ENCODE measurements at places on chromosomes 1 and 21.

DNA sequence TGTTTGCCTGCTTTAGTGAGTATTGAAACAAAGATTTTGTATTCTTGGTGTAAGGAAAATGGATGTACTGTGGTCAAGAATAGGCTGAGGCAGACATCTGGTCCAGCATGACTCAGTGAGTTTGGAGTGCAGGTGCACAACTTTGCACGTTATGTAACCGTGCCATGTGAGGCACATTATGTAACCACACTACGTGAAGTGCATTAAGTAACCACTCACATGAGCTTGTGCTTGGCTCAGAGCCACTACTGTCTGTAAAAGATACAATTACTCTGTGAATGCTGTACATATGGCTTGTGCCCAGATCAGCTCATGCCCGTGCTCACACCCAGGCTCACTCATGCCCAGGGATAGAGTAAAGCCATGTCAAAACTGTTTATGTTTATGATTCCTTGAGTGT, 216.8 kb downstream of the CTH start:
- no peak for DNase-seq

DNA sequence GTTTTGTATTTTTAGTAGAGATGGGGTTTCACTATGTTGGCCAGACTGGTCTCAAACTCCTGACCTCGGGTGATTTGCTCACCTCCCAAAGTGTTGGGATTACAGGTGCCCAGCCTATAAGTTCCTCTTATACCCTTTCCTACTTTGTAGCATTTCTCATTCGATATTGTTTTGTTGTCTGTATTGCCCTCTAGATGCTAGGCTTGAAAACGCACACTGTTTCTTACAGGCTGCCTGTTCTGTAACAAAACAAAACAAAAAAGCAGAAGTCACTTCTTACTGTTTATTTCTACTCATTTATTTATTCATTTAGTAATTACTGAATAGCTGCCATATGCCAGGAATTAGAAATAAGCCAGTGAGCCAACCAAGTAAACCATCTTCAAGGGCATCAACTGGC, 136.9 kb upstream of the BMP8A start:
- DNase-seq: no peak

DNA sequence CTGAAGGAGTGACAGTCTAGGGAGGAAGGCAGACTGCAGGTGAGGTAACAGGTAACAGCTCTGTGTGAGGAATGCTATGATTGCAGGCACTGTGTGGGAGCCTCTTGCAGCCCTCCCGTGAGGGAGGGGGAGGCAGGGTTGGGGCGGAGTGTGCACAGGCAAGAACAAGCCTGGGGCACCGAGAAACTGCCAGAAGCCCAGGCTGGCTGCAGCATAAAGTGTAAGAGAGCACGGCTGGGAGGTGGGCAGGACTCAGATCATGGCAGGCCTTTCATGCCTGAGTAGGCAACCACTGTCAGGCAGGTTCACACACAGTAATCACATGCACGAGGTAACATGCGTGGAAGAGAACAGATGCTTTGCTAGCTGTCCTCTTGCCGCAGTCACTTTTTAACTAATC, 11.3 kb upstream of the RHEX start:
- no peak for DNase-seq

- no peak for DNase-seq
These were observed 32.8 kb downstream of the SNAP47 start for GRCh38 chr1:227768125-227768439.

GRCh38 chr1:51592711-51593110, 24.2 kb upstream of the OSBPL9 start:
- DNase-seq: no peak

All from activated CD4-positive, alpha-beta T cell treated with anti-CD3 and anti-CD28 coated beads, Interleukin-2, Interleukin-6, amounts not matched to agents 100 ng/mL and 50 ng/mL, durations not matched to agents 16 hours and 8 hours (primary cell).